ENCODE measurements at places on chromosomes 12 and 14.

DNA sequence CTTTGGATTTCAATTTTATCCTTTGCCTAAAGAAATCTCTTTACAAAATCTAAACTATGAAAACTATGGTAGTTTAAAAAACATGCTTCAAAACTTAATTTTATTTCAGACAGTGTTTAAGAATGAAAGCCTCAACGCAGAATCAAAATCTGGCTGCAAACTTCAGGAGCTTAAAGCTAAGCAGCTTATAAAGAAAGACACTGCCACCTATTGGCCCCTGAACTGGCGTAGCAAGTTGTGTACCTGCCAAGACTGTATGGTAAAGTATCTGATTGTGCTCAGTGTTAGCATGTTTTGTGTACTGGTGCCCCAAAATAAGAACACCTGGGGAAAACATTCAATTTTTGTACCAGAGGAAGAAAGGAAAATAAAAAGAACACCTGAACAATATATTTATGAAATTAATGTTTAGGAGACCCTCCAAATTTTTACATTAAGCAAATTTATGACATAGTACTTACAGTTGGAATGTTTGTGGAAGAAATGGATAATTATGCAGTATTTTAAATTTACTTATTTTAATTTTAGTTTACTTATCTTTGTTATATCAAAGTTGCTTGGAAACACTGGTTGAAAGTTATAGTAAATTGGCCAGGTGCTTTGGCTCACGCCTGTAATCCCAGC lies 12.2 kb downstream of the UBR7 start:
- peak; percentile 38 for DNase-seq

GRCh38 chr12:54991161-54991990 lies 6.8 kb upstream of the TESPA1 start:
- no peak for DNase-seq

GRCh38 chr12:69620921-69621320 lies 10.2 kb upstream of the LRRC10 start:
- no peak for DNase-seq

DNA sequence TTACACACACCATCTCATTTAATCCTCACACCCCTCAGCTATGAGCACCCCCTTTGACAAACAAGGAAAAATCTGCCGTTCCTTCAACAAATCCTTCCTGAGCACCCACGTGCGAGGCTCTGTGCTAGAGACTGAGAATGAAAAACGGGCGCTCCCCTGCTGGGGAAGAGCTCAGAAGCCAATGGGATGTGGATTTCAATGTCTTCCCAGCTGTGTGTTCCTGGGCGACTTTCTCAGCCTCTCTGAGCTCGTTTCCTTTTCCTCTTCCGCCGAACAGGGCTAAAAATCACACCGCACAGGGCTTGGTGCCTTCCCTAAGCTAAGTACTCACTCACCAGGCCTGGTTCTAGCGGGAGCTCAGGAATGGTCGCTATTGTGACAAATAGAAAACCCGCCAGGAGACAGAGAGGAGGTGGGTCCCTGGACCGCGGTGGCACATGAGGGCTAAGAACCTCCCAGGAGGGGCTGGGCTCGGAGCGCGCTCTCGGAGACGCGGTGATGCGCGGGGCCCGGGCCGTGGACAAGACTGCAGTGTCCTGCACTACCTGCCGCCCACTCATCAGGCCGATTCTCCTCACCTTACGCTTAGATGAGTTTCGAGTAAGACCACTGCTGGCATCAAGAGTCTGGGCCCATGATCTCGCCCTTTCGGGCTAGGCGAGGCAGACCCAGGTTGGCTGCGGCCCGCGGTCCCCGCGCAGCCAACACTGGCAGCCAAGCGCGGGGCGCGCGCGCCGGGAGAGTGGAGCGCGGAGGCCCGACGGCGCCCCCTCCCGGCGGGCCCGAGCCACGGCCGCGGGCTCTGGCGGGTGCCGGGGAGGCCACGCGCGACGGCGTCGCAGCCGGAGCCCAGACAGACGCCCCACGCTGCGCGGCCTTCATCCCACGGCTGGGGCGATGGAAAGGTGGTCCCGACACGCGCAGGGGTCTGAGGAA lies 17.0 kb downstream of the ZDHHC22 start:
- no peak for DNase-seq

DNA sequence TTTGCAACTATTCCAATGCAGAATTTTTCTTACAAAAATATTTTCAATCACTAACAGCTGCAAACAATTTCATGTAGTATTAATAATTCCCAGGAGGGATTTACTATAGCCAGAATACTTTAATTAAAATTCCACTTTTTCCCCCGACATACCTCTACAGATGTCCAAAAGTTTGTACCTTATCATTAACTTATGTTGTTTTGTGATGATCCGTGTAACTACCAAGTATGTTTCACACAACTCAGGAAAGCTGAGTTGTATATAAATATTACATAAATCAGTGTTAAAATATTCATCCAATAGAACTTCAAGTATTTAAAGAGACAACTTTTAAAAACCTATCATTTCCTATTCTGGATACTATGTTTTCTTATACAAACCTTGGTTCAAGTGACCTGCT lies 2.4 kb downstream of the EPS8 start:
- no peak for DNase-seq

DNA sequence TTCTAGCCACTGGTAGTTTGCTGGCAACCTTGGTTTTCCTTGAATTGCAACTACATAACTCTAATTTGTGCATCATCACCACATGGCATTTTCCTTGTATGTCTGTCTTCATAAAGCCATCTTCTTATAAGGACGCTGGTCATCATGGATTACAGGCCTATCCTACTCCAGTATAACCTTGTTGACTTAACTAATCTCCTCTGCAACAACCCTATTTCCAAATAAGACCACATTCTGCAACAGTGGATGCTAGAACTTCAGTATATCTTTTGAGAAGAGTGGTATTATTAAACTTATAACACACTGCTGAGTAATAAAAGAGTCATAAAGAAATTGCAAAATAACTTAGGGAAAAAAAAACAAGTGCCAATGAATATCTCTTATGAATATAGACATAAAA lies 511.8 kb upstream of the FOXG1 start:
- DNase-seq = no peak

DNA sequence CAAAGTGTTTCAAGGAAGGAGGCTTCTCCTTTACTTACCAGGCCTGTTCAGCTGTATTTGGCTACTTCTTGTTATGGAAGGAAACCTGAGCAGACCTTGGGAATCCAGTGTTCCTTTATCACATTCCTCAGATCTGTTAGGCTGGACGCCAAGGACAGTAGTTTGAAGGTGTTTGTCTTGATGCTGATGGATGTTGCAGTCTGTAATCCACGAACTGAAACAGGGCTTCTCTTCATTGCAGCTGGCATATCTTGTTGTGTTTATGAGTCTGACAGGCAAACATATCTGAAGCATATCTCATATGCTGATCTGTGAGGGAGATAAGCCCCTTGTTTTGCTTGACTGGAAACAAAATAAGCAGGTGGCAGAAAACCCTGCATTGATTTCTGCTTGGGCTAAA lies 904.3 kb downstream of the NRXN3 start:
- DNase-seq = peak; percentile 11

GRCh38 chr14:100007254-100007653 lies 58.0 kb upstream of the EVL start:
- no peak for DNase-seq
